ENCODE measurements at places on chromosomes 5 and 9. TPM values are rescaled to one million over a fixed set of nuclear protein-coding genes. Genes with fewer than 3 reads are reported as not detected.

- DNase-seq = no peak
Measured at GRCh38 chr5:27217155-27217956, 179.0 kb upstream of the CDH9 start.

DNA sequence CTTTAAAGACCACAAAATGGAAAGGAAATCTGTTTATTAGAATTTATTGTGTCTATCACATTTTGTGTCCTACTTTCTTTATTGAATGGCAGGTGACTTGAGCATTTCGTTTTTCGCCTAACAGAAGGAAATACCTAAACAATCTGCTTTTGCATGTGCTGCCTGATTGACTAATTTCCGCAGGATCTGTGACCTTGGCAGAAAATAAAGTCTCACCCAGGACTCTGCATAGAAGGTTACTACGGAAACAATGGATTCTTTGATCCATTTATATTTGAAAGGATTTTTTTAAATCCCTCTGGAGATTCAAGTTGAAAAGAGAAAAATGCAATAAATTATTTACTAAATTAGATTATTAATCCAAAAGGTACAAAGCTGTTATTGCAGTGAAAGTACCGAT lies 61.0 kb upstream of the CAST start:
- no peak for DNase-seq

DNA sequence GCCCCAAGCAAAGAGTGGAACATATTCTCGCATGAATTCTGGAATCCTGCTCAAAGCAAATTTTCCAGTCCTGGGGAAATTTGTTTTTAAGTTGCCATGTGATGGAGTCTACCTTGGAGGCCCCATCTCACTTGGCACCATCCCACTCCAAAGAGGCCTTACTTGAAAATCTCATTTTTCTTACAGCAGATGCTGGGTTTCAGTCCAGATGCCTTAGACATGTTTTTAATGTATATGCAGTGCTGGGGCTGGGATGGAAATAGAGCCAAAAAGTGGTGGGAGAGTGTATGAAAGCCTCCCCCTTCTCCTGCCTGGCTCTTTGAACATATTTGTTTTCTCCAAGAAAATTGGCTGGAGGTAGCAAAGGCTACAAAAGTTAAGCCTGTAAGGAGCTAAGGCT lies 493.7 kb downstream of the ENC1 start:
- no peak for DNase-seq

GRCh38 chr9:134381671-134382516 lies 55.6 kb downstream of the RXRA start:
- no peak for DNase-seq

DNA sequence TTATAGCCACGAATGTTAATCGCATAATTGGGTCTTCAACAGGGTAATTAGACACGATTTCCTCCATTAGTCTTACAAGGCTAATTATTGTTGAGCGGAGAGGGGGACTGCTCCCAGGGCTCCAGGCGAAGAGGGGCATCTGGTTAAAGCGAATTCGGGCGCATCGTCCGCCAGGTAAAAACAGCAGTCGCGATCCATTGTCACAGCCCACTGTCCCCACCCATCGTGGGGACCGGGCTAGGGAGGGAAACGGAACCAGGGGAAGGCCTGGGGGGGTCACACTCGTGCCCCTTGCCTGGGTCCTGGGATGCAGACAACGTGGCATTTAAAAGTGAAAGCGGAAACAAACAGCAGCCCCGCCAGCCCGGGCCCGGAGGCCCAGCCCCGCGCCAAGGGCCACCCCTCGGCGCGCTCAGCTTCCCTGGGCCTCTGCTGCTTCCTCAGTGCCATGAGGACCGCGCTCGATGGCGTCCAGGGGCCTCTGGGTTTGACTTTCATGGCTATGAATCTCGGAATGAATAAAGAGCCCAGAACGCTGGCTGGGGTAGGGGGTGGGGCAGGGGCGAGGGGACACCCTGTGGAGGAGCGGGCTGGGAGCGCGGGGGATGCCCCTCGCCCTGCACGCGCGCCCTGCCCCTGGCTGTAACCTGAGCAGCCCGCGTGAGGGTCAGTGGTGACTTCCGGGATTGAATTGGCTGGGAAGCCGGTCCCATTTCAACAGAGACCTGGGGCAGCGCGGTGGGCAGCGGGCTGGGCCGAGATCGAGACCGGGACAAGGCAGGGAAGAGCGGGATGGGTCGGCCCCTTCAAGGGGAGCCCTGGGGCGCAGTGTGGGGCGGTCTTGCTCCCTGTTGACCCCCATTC lies 99.9 kb downstream of the GTF3C4 start:
- DNase-seq = peak; percentile 85

- no peak for DNase-seq
Measured at GRCh38 chr5:10524376-10525123, 39.3 kb upstream of the ANKRD33B start.

DNA sequence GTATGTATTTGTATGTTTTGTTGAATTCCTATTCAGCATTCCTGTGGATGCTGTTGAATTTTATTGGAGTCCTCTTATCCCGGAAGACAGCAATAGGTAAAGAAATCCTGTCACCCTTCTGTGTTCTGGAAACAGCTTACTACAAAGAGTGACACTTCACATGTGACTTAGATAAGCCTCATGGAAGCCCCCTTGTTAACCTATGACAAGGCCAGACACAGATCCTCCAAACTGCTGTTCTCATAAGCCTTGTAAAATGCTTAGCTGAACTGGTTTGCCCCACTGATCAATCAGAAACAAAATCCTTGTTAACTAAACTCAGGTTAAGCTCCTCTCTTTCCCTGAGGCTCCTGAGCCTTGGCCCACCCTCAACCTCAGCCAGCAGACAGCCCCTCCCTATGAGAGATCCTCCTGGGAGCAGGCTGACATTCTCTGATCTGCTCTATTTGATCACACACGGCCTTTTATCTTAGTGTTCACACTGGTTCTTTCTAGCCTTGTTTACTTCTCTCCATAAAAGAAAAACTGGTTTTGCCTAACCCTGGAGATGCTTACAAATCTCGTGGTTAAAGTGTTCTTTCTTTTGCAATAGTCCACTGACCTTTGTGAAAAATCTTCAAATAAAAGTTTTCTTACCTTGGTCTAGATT lies 29.4 kb upstream of the ATP6V1G1 start:
- no peak for DNase-seq

DNA sequence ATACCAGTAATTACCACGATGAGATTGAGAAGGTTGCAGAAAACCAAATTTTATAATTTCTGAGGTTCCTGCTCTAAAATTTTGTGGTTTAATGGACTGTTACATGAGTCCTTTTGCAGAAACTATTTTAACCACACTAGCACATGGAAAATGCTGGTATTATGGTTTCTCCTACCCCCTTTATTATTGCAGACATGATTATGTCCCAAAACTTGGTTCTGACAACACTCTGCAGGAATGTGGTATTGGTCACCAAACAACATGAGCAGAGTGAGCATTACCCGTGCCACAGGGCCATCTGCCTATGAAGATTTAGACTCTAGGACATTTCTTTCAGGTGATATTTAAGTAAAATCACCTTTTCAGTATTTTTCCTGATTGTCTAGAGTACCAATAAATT lies 2.8 kb upstream of the ECM2 start:
- DNase-seq = no peak

DNA sequence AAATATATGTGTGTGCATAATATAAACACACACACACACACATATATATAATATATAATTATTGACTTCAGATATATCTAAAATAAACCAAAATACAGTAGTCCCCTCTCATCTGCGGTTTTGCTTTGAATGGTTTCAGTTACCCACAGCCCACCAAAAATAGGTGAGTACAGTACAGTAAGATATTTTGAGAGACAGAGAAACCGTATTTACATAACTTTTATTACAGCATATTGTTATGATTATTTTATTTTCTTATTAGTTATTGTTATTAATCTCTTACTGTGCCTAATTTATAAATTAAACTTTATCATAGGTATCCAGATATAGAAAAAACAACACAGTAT lies 564.2 kb downstream of the ACTL7B start:
- no peak for DNase-seq

- DNase-seq = no peak
Measured at GRCh38 chr5:139245637-139246339, 47.6 kb upstream of the SIL1 start.

- no peak for DNase-seq
Measured at GRCh38 chr9:107938801-107939386, 449.3 kb upstream of the KLF4 start.

DNA sequence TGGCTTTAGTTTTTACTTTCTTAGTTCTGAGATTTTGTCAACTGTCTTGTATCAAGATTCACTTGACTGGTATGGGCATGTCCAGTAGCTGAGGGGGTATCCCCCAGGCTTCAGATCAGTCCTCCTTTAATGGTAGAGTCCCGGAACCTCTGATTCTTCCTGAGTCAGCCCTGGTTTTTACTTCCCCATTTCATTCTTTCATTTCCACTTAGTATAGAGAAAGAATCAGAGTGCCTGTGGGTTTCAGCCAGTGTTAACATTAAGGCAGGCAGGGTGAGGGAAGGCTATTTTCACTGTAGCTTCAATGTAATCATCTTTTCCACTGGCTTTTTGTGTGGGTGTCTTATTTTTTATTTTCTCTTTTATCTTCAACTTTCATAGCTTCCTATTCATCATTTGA lies 8.3 kb upstream of the COMMD10 start:
- DNase-seq = no peak

GRCh38 chr5:126370796-126371718 lies 52.2 kb upstream of the GRAMD2B start:
- no peak for DNase-seq

GRCh38 chr5:99243111-99243510 lies 314.3 kb upstream of the CHD1 start:
- no peak for DNase-seq

GRCh38 chr9:134382733-134383132 lies 56.5 kb downstream of the RXRA start:
- DNase-seq = no peak

GRCh38 chr5:2722901-2723300 lies 28.6 kb downstream of the IRX2 start:
- DNase-seq = no peak

DNA sequence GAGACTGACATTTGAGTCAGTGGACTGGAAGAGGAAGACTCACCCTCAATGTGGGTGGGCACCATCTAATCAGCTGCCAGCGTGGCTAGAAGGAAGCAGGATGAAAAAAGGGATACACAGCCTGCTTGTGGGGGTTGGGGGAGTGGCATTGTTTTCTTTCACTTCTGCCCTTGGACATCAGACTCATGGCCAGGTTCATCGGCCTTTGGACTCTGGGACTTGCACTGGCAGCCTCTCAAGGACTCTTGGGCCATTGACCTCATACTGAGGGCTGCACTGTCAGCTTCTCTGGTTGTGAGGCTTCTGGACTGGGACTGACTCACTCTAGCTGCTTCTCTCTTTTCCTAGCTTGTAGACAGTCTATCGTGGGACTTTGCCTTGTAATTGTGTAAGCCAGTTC lies 374.9 kb downstream of the TLE1 start:
- DNase-seq = no peak

- no peak for DNase-seq
Measured at GRCh38 chr5:160869989-160870521, 18.0 kb upstream of the ATP10B start.

DNA sequence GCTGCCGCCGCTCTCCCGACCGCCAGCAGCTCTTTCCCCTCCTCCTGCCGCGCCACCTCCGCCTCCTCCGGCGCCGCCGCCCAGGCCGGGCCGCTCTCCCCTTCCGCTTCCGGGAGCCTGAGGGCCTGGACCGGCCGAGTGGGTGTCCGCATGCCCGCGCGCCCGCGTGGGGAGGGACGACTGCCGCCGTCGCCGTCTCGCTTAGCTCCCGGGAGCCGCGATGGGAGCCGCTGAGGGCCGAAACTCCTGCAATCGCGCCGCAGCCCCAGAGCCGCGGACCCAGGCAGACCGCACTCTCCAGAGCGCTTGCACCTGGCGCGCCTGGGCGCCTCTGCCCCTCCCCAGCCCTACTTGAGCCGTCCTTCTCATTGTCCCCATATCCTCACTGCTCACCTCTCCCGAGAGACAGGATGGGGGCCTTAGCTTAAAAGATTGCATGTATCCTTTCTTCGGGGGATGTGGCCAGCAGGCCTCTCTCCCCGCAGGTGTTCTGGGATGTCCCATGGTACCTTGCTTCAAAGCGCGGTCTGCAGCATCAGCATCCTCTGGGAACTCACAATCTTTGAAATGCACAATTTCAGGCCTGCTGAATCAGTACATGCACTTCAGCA lies at the start of gene ZDHHC21:
Gene ZDHHC21, minus strand, starts transcription at position 182 of the 611 bp plus-strand sequence. CDS start 19,092 bp downstream, outside the sequence.
- DNase-seq = peak; percentile 49

GRCh38 chr5:171588046-171588445 lies 168.6 kb downstream of the FGF18 start:
- DNase-seq = no peak

GRCh38 chr5:172305380-172305779 lies 21.8 kb upstream of the UBTD2 start:
- no peak for DNase-seq

- no peak for DNase-seq
Measured at GRCh38 chr5:66209794-66210193, 65.7 kb downstream of the SREK1 start.

DNA sequence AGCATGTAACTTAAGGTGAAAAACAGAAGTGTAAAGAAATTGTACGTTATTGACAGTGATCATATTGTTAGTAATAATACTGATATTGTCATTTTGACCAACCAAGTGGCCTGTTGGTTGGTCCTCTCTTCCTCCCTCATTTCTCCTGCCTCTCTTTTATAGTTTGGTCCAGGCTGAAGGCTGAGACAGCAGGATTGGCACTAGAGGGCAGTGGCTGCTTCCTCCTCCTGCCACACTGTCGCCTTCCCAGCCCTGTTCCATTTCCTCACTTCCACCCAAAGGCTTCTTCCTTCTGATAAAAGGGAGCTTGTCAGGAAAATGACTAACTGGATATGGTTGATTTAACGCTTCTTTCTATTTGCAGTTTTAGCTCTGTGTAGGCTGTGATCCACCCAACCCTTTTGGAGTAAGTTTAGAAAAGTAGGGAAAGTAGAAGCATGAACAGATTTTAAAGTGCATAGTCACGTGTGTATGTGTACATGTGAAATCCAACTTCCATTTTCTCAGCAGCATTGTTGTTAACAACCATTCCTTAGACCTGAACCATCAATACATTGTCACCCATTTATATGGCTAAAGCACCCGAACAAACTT lies 35.6 kb downstream of the PTCD2 start:
- DNase-seq = no peak

The C6 gene
- total RNA-seq = 18.4 TPM

The PCDHGA11 gene
- 5.7 TPM for total RNA-seq

The FAM200C gene
- 7.3 TPM for total RNA-seq

The FST gene
- 2.6 TPM for total RNA-seq

The PCDHB8 gene
- 5.8 TPM for total RNA-seq

The SHISAL2B gene
- total RNA-seq = not detected

The SCGB3A1 gene
- total RNA-seq = not detected

The PKD2L2 gene
- not detected for total RNA-seq

The FRMD3 gene
- total RNA-seq = 9.1 TPM
